ENCODE measurements at places on chromosomes 4 and X.

GRCh38 chrX:107565015-107565414 lies 63.3 kb upstream of the PRPS1 start:
- DNase-seq: no peak

GRCh38 chrX:69210581-69210980 lies 45.3 kb upstream of the PJA1 start:
- no peak for DNase-seq

DNA sequence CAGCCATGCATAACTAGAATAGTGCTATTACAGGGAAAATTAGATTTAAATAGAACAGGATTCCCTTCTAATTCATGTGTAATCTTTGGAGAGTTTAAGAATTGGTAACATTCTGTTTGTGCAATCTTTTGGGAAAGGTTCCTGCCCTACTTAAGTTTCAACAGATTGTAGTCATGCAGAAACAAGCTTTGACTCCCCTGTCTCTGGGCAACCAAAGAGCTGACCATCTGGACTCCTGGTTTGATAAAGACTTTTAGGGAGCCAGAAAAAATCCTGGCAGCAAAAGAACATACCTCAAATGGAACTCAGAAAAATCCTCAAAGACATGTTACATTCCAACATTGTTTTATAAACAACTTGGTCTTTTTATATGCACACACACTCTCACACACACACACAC lies 191.1 kb upstream of the NEIL3 start:
- DNase-seq: no peak

- DNase-seq: no peak
These were observed 32.8 kb downstream of the TRMT44 start for GRCh38 chr4:8473198-8473919.

DNA sequence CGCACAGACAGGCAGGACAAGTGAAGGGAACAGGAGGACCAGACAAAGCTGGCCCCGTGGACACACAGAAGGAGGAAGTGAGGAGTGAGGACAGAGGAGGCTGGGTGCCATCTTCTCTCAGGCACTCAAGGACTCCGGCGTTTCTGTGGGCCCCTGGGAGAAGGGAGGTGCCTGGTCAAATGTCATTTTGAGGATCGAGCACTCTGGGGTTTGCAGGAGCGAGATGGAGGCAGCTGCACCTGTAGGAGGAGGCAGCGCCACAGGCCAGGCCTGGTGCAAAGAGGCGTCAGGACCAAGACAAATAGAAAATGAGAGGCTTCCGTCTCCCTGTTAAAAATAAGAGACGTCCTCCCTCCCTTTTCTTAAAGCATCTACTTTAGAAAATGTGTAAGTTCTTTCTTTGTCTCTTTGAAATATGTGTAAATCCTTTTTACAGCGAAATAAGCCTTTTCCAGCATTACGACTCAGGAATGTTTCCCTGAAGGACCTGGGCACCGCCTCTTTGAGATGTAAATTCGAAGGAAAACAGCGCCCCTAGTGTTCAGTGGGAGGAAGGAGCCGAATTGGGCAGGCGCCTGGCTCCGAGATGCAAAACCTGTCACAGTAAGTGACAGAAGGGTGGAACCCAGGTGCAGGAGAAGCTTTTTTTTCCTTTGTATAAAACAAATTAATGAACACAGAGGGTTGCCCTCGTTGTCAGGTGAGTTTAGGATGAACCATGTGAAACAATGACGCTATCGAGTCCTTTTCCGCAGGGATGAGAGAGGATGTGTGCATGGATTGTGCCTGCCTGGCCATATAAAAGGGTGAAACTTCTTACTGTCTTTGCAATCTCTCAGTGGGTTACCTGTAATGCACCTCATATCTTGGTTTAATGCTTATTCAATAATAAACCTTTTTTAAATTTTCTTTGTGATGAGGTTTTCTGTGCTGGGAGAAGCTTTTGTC lies 1.4 kb upstream of the C4orf50 start:
- DNase-seq: no peak

GRCh38 chrX:53186351-53186750 lies 38.7 kb downstream of the KDM5C start:
- DNase-seq: no peak

DNA sequence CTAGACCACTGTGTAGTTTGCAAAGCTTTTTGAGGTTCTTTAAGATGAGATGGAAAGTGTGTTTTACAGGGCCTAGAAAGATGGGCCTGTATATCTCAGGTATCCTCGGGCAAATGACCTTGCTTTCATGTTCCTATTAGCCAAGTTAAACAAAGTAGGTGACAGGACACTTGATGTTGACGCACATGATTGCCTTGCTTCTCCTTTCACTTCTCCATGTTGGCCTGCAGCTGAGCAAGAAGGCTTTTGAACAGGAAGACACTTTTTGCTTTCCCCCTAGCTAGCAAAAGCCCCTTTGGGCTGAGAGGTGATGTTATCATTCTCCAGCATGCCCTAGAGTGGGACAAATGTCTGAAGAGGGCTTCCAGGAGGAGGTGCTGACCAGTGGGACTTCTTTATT lies 202.1 kb downstream of the GPC3 start:
- DNase-seq: no peak

DNA sequence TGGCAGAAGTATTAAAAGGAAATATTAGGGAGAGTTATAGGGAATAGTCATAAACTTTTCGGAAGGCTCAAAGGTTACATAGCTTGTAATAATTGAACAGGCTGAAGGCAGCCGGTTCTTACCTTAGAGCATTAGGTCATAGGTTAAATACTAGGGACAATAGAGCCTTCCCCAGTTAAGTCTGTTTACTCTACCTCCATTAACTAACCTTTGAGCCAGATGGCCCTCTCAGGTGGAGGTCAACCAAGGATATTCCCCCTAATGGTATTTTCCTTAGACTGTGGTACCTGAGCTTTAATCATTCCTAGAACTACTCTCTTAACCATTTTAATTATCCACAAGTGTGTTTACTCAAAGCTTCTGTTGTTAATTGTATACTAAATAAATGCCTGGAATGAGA lies 920.9 kb upstream of the PABPC4L start:
- no peak for DNase-seq

- no peak for DNase-seq
These were observed 19.5 kb downstream of the RELL1 start for GRCh38 chr4:37666625-37667071.

DNA sequence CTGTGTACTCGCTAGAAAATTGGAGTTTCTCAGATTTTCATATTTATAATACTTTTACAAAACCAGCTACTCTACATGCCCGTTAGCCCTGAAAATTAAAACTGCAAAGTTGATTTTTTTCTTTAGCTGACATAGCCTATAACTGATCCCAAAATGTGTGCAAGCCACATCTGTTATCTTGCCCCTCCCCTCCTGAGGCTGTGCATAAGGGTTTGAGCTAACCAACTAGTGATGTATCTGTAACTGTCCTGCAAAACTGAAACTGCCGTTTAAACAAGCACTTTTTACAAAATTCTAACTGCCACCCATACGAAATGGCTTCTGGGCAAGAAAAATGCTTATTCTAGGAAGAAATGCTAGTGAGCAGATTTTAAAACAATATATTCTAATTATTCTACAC lies 59.1 kb downstream of the EDNRA start:
- no peak for DNase-seq

DNA sequence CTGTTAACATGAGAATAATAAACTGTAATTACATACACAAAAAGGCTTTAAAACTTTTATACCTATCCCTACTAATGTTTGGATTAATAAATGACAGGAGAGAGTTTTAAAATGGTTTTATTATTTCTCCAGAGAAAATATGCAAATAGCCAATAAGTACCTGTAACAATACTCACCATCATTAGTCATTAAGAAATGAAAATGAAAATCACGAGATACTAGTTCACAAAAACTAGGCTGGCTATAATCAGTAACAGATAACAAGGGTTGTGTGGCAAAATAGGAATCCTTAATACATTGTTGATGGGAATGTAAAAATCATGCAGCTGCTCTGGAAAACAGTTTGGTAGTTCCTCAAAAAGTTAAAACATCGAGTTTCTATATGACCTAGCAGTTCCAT lies 25.2 kb upstream of the AP1AR start:
- DNase-seq: no peak

DNA sequence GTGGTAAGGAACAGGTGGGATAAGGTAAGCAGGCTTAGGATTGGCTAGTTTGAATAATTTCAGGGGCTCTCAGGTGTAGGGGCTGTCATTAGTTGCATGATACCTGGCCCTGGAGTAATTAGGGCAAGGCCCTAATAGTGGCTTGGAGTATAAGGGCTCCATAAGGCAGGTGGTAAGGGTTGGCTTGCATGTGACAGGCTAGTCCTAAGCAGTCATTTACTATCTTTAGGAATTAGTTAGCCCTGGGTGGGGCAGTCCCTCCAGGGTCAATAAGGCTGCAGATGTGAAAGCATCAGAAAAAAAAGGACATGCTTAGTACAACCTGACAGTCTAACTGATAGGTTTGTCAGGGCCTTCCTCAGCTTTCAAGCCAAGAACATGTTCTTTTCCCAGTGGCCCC lies 7.8 kb upstream of the TMPRSS11D start:
- DNase-seq: no peak

- DNase-seq: no peak
These were observed 124.2 kb downstream of the NFKB1 start for GRCh38 chr4:102625232-102625930.

Data from NCI-H2081 treated with DMSO at 0.1 percent for 48 hours (cell line).